ENCODE measurements at places on chromosomes 7 and 10.

GRCh38 chr10:80452640-80453039 is 1.5 kb upstream of the TSPAN14 start:
- no peak for DNase-seq

- DNase-seq: no peak
Observed at GRCh38 chr10:104612571-104613205, 28.4 kb upstream of the SORCS3 start.

GRCh38 chr7:25098096-25099046 is 26.7 kb downstream of the CYCS start:
- peak; percentile 39 for DNase-seq

GRCh38 chr10:5041471-5042023 is 37.9 kb upstream of the AKR1C2 start:
- no peak for DNase-seq

- DNase-seq: no peak
Observed at GRCh38 chr10:24113901-24114300, 95.0 kb upstream of the KIAA1217 start.

All from bone marrow (tissue), 2 donors.